Myometrial cell (primary cell): ENCODE measurements at places on chromosomes 13 and 19. TPM values are rescaled to one million over a fixed set of nuclear protein-coding genes. Genes with fewer than 3 reads are reported as not detected.

ZNF888 gene
- total RNA-seq, result 2.7 and 3.5 TPM in 2 replicates

DZIP1 gene
- total RNA-seq, result 23.4 and 24.5 TPM in 2 replicates

ZSCAN4 gene
- not detected in 2 replicates for total RNA-seq

KIR2DL1 gene
- not detected in 2 replicates for total RNA-seq

GPC5 gene
- total RNA-seq, result not detected in 2 replicates

ZNF442 gene
- total RNA-seq, result 0.53 and 0.86 TPM in 2 replicates

LYL1 gene
- total RNA-seq, result 0.71 and 3.5 TPM in 2 replicates

RRAS gene
- 111 and 138 TPM in 2 replicates for total RNA-seq

AP1M2 gene
- total RNA-seq, result 5.3 and 14.4 TPM in 2 replicates

RGCC gene
- 60.3 and 108 TPM in 2 replicates for total RNA-seq
